Lower lobe of right lung (tissue), 2 donors: ENCODE measurements at places on chromosomes 6 and 20. TPM values are rescaled to one million over a fixed set of nuclear protein-coding genes. Genes with fewer than 3 reads are reported as not detected.

GRCh38 chr6:2938004-2938631 lies 33.2 kb downstream of the SERPINB6 start:
- H3K27ac ChIP-seq = no peak overlapping the region
- H3K4me1 ChIP-seq = peaks cover 9% of the 10 kb centered on the region
- H3K36me3 ChIP-seq = no peaks in the 10 kb centered on the region
- H3K4me3 ChIP-seq = no peak overlapping the region

- peaks cover 7% of the 10 kb centered on the region for H3K4me1 ChIP-seq
- no peak overlapping the region for H3K27ac ChIP-seq
- no peaks in the 10 kb centered on the region for H3K36me3 ChIP-seq
- H3K4me3 ChIP-seq = no peak overlapping the region
- H3K27me3 ChIP-seq = peaks cover 7% of the 10 kb centered on the region
- DNase-seq = no peak
Observed at GRCh38 chr6:43995137-43995536, 132.1 kb downstream of the MRPL14 start.

DNA sequence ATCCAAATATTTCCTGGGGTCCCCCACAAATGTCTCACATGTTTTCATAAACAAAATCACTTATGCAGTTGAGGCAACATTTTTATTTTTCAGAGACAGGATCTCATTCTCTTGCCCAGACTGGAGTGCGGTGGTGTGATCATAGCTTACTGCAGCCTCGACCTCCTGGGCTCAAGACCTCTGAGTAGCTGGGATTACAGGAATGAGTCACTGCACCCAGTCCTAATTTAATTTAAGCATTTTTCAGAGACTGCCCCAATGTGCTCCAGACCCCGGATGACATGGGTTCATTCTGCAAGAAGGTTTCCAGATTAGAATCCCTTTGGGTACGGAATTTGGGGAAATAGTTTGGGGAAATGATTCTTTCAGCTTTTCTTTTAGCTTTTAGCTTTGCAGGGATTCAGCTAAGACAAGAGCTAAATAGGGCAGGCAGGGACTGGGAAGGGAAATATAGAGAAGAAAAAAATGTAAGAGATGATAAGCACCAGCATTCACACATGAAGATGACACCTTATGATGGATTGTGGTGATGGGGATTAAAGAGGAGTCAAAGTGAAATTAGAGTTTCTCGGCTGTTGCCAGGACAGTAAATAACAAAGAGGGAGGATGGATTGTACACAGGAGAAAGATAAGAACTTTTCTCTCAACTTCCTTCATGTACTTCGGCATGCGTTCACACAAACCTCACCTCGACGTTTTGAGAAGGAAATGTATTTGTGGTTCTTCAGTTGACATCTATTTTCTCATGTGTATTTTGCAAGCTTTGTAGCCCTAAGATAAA lies 169.4 kb upstream of the TAB2 start:
- no peak overlapping the region for H3K27ac ChIP-seq
- H3K4me1 ChIP-seq = no peaks in the 10 kb centered on the region
- DNase-seq = no peak
- H3K36me3 ChIP-seq = no peaks in the 10 kb centered on the region
- no peaks in the 10 kb centered on the region for H3K27me3 ChIP-seq
- H3K4me3 ChIP-seq = no peak overlapping the region

- H3K27me3 ChIP-seq = no peaks in the 10 kb centered on the region
- H3K27ac ChIP-seq = no peak overlapping the region
- peaks cover 14% of the 10 kb centered on the region for H3K4me1 ChIP-seq
Observed at GRCh38 chr20:50040432-50041245, 57.9 kb downstream of the SNAI1 start.

DNA sequence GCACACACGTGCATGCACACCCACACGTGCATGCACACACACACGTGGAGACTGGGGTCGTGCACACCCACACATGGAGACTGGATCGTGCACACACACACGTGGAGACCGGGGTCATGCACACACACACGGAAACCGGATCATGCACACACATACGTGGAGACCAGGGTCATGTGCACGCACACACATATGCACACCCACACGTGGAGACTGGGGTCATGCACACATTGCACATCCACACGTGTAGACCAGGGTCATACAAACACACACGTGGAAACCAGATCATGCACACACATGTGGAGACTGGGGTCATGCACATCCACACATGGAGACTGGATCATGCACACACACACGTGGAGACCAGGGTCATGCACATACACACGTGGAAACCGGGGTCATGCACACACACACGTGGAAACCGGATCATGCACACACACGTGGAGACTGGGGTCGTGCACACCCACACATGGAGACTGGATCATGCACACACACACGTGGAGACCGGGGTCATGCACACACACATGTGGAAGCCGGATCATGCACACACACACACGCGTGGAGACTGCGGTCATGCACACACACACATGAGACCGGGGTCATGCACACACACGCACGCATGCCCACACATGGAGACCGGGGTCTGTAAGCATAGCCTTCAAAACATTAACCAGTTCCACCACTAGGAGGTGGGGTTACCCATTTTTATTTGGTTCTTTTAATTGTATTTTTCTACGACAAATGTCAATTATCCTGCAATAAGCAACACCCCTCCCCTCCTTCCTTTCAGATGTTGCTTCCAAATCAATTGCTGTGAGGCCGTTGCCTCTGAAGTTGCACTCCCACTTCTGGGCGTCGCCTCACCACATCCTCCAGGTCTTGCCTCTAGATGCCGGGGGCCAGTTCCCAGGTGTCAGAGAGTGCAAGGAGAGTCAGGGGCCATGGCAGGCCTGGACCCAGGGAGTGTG lies 95.8 kb downstream of the TMEM242 start:
- no peak for DNase-seq
- no peak overlapping the region for H3K27ac ChIP-seq

Gene EDN3
- 0.27 TPM for total RNA-seq

Gene HLA-A
- 1,064 TPM for total RNA-seq
